Activated CD8-positive, alpha-beta memory T cell treated with anti-CD3 and anti-CD28 coated beads for 24 hours (primary cell): ENCODE measurements at places on chromosomes 1 and 21.
A peak's percentile ranks its signal among the peaks of the same experiment; 100 is the strongest.

DNA sequence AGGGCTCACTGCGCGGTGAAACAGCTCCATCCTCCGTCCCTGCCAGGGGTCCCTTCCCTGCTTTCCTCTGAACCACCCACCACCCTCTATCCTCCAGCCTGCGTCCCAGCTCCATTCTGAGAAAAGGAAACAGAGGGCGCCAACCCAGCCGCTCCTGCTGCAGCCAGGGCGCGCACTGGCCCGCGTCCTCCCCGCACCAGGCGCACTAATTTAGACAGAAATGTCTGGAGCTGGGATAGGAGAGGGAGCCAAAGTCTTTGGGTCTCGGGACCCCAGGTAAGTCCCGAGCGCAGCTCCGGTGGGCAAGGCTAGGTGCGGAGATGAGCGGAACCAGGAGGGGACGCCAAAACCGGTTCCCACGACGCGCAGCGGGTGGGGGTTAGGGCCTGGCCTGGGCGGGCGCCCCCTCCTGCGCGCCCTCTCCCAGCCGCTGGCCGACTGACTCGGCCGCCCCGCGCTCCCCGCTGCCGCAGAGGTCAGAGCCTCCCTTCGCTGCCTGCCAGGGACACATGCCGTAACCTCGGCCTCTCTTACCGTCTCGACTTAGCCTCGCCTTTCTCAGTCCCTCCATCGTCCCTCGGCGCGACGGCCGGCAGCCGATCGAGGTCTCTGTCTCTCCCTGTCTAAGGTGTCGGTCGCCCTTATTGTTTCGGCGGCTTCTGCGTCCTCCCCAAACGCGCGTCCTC, 2.0 kb downstream of the CAMK2N1 start:
- DNase-seq: peak; percentile 64

- DNase-seq: no peak
Observed at GRCh38 chr1:32062867-32063230, 9.9 kb upstream of the TMEM39B start.

- no peak for DNase-seq
Observed at GRCh38 chr1:1796466-1796865, 18.2 kb upstream of the NADK start.

DNA sequence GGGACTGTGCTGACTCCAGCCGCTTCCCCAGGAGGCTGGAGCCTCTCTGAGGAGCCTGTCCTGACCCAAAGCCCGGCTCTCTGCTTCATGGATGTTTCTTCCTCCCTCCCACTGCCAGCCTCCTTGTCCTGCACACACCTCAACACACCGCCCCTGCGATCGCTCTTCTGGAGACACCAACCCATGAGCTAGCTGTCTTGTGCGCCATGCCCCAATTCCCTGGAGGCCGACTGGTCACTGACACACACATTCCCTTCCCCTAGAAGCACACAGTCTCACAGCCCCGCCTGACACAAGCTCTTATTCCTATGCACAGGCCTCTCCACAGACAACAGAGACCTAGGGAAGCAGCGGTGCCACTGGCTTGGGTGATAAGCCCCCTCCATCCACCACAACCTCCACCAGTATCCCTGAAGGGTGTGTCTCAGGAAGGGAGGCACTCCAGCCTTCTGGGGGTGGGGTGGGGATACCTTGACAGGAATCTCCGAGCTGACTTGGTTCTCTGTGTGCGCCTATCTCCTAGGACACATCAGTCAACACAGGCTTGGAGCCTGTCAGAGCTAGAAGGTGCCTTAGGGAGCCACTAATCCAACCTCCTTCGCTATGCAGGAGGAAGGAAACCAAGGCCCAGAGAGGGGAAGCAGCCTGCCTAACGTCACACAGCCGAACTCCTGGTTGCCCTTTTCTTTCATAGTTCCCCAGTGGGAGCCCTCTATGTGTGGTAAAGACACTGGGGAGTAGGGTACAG, 31.1 kb downstream of the AHDC1 start:
- no peak for DNase-seq

- peak; percentile 65 for DNase-seq
Observed at GRCh38 chr1:226223786-226224244, 351 bp downstream of the MIXL1 start.

GRCh38 chr21:29939924-29940275, at the start of gene GRIK1:
Gene GRIK1, minus strand, starts transcription at chr21:29939996.
- DNase-seq: no peak
